Immature natural killer cell (primary cell): ENCODE measurements at places on chromosomes 12 and 14.

- DNase-seq, result no peak
- H3K27me3 ChIP-seq, result no peaks in the 10 kb centered on the region
- no peaks in the 10 kb centered on the region for H3K36me3 ChIP-seq
- no peak overlapping the region for H3K4me3 ChIP-seq
- no peaks in the 10 kb centered on the region for H3K4me1 ChIP-seq
- no peak overlapping the region for H3K27ac ChIP-seq
Observed at GRCh38 chr12:83850531-83850930, 1062.1 kb downstream of the SLC6A15 start.

GRCh38 chr12:71195338-71195896 is 37.6 kb upstream of the TSPAN8 start:
- no peaks in the 10 kb centered on the region for H3K4me1 ChIP-seq
- H3K4me3 ChIP-seq, result no peak overlapping the region
- DNase-seq, result no peak
- H3K36me3 ChIP-seq, result no peaks in the 10 kb centered on the region
- no peak overlapping the region for H3K27ac ChIP-seq

- no peak overlapping the region for H3K27ac ChIP-seq
- no peaks in the 10 kb centered on the region for H3K36me3 ChIP-seq
- peak overlapping the region; percentile 63 for H3K4me3 ChIP-seq
- peaks cover 22% of the 10 kb centered on the region for H3K27me3 ChIP-seq
- DNase-seq, result peak; percentile 30
- H3K4me1 ChIP-seq, result peaks cover 27% of the 10 kb centered on the region
Observed at GRCh38 chr12:106139422-106140171, 843 bp upstream of the NUAK1 start.

- no peak overlapping the region for H3K27ac ChIP-seq
- H3K27me3 ChIP-seq, result peaks cover 2% of the 10 kb centered on the region
- no peak overlapping the region for H3K4me3 ChIP-seq
- no peak for DNase-seq
- peaks cover 13% of the 10 kb centered on the region for H3K4me1 ChIP-seq
Observed at GRCh38 chr12:68341822-68342221, 9.7 kb upstream of the MDM1 start.

DNA sequence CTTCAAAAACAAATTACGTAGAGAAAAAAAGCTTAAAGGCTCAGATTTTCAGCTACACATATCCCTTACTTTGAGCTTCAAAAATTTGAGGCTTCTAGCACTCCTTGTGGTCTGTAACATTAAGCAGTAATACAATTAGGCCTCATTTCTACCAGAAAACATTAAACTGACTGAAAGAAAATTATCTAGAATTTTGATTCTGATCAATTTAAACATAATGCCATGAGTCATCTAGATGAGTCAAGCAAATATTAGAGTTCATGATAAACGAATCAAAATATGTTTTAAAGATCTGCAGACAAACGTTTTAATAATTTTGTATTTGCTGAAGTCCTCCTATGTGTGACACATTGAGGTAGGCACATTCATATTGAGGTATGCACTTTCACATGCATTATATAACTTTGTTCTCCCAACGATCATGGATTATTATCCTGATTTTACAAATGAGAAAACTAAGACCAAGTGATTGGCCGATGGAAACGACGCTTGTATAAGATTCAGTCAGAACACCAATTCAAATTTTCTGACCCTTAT is 4.3 kb downstream of the OSBPL8 start:
- H3K36me3 ChIP-seq, result no peaks in the 10 kb centered on the region
- no peak for DNase-seq
- peaks cover 5% of the 10 kb centered on the region for H3K27me3 ChIP-seq
- H3K4me1 ChIP-seq, result peaks cover 65% of the 10 kb centered on the region
- peak overlapping the region; percentile 4 for H3K27ac ChIP-seq
- no peak overlapping the region for H3K4me3 ChIP-seq

DNA sequence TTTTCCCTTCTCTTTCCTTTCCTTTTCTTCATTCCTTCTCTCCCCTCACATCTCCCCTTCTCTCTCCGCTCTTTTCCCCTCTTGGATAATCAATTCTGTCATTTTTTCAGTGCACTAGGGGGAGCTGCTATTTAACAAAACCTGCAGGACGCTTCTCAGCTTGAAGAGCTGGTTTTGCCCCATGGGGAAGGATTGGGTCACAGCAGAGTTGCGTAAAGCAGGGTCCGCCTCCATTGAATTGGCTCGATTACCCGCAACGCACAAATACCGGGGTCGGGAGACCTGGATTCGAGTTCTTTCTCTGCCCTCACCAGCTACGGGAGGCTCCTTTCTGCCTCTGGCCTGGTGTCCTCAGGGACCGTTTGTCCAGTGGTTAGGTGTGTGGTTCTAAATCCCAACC is 42.1 kb upstream of the CHGA start:
- no peak overlapping the region for H3K27ac ChIP-seq
- H3K27me3 ChIP-seq, result peaks cover 9% of the 10 kb centered on the region
- no peaks in the 10 kb centered on the region for H3K36me3 ChIP-seq
- no peak for DNase-seq

DNA sequence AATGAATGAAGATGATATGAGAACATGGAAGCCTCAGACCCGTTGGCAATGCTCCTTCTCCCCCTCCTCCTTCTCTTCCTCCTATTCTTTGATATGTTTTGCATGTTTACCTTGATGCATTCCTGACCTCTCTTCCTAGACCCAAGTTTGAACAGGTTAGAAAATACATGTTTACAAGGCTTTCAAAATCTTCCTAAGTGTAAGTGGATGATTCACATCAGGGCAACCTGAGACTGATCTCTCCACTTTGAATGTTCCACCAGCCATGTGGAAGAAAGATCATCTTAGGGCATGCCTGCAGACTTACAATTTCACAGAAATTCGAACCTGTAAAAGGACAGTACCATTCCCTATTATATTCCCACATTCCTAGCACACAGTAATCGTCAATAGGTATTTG is 18.0 kb upstream of the LDHB start:
- H3K27ac ChIP-seq, result no peak overlapping the region
- peaks cover 5% of the 10 kb centered on the region for H3K27me3 ChIP-seq
- H3K4me1 ChIP-seq, result no peaks in the 10 kb centered on the region
- no peak for DNase-seq

- peak overlapping the region; percentile 84 for H3K4me3 ChIP-seq
- H3K36me3 ChIP-seq, result peaks cover 8% of the 10 kb centered on the region
- peaks cover 62% of the 10 kb centered on the region for H3K4me1 ChIP-seq
- DNase-seq, result peak; percentile 32
- no peaks in the 10 kb centered on the region for H3K27me3 ChIP-seq
- peak overlapping the region; percentile 93 for H3K27ac ChIP-seq
Observed at GRCh38 chr14:71554323-71554722, 377.9 kb upstream of the RGS6 start.

DNA sequence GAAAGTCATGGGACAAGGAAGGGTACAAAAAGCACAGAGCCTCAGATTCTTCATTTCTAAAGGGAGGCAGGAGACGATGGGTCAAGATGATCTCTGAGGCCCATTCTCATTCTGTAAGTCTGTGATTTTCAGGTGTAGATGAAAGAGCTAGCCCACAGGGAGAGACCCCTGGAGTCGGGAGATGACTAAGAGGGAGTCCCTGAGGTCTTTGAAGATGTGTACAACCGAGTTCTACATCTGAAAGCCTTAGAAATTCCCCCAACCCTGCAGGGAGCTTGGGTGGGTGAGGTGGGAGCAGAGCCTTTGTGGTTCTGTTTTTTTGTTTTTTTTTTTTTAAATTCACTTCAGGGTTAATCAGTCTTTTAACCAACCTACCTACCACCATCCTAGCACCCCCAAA is 3.1 kb downstream of the WNT10B start:
- no peak overlapping the region for H3K27ac ChIP-seq
- H3K27me3 ChIP-seq, result peaks cover 20% of the 10 kb centered on the region
- peaks cover 34% of the 10 kb centered on the region for H3K4me1 ChIP-seq

DNA sequence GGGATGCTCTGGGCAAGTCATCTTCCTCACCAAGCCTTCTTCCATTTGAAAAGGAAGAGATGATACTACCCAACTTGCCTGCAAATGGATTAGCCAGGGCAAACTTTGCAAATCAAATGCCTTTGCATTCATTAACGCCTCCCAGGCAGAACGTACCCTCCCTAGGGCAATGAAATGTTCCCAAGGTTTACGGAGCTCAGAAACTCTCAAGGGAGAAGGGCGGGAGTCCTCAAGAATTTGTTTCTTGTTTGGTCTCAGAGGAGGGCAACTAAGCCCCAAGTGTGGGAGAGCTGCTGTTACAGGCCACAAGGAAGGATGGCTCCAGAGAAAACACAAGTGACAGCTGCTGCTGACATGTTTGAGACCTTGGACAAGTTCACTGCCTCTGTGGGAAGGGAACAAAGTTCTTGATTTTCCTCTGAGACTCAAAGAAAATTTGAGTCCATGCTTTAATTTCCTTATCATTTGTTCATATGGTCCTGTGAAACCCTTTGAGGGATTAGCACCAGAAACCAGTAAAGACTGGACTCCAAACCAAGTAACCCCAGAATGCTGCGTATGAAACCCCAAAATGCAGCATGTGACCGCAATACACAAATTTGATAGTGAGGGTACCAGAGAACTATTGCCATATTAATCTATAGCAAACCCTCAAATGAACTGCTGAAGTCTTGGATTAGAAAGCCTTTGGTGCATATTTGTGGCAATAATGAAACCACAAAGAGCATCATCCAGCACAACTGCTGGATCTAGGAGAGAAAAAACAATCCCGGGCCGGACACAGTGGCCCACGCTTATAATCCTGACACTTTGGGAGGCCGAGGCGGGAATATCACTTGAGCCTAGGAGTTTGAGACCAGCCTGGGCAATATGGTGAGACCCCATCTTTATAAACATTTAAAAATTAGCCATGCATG is 22.9 kb downstream of the SPTB start:
- peaks cover 6% of the 10 kb centered on the region for H3K27me3 ChIP-seq
- no peaks in the 10 kb centered on the region for H3K36me3 ChIP-seq
- DNase-seq, result no peak
- no peaks in the 10 kb centered on the region for H3K4me1 ChIP-seq
- H3K4me3 ChIP-seq, result no peak overlapping the region

DNA sequence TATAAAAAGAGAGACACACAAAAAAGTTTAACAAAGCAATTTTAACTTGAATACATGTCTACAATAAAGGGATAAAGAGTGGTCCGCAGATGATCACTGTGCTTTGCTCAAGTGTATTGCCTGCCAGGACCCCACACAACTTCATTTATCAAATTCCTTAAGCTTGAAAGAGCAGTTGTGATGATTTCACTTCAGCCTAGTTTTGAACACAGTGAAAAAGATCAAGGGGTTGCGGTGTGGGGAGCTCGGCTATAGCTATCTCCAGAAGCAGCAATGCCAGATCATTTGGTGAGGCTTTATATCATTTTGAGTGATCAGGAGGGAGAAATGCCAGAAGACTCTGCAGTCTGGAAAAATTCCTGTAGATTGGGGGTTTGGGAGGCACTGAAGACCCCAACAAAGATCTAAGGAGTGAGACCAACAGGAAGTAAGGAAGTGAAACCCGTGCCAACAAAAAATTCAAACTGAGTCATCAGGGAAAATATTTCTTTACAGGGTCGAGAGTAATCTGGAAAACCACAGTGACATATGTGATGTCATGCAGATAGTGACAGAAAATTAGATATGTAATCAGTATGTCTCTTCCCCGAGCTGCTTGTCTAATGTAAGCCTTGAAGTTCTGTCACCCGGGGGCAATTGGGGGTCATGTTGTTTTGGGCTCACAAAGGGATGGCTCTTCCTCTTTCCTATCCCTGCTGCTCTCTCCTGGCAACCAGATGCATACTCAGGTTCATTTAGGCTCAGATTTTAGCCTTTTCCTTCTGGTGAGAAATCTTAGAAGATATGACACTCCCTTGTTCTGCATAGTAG is 221.8 kb downstream of the MSRB3 start:
- peaks cover 19% of the 10 kb centered on the region for H3K27me3 ChIP-seq
- peaks cover 2% of the 10 kb centered on the region for H3K4me1 ChIP-seq
- H3K27ac ChIP-seq, result no peak overlapping the region
- H3K4me3 ChIP-seq, result no peak overlapping the region

DNA sequence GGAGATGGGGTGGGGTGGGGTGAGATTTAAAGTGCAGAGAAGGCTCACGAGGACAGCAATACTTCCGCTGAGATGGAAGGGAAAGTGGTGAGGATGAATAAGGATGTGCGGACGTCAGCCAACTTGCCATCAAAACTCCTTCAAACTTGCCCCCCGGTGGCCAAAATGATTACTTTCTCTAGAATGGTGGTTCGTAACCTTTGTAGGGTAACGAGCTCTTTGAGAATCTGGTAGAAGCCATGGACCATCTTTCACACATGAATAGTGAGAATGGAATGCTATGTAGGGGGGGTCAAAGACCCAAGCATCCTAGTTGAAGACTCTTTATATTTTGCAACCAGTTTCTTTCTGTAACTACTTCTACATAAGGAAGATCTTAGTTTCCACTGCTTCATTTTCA is 245.9 kb upstream of the DDHD1 start:
- no peaks in the 10 kb centered on the region for H3K4me1 ChIP-seq
- peaks cover 3% of the 10 kb centered on the region for H3K36me3 ChIP-seq
- no peak overlapping the region for H3K4me3 ChIP-seq
- no peak for DNase-seq
- no peak overlapping the region for H3K27ac ChIP-seq

GRCh38 chr12:122834921-122835749 is at the start of gene HIP1R:
Gene HIP1R (plus strand): TSS chr12:122835457. CDS start chr12:122835551, 94 bp downstream.
- peak within 1 kb of the TSS; percentile 99 for H3K4me3 ChIP-seq
- peaks cover 12% of the 10 kb centered on the region for H3K27me3 ChIP-seq
- peak within 1 kb of the TSS; percentile 94 for H3K27ac ChIP-seq
- peaks cover 52% of the 10 kb centered on the region for H3K4me1 ChIP-seq
- peak; percentile 46 for DNase-seq

- H3K36me3 ChIP-seq, result peaks cover 4% of the 10 kb centered on the region
- no peaks in the 10 kb centered on the region for H3K4me1 ChIP-seq
- DNase-seq, result no peak
Observed at GRCh38 chr12:115452751-115453281, 768.8 kb upstream of the TBX3 start.
